Muscle of back (tissue), 13 donors: ENCODE measurements at places on chromosomes 6 and 20.

DNA sequence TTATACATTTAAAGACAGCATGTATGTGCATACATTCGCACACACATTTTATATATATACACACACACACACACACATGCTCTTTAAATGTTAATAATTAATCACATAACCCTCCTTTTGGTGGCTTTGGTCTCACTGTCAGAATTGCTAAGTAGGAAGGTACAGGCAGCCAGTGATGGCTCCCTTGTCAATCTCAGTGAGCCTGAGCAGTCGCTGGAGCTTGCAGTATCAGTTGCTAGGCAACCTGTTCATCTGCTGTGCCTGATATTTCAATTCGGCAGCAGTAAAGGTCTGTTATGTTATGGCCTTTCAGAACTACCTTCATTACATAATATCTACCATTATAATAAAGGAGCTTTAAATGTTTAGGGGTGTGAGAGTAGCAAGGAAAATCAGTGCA lies 374.3 kb downstream of the LMBRD1 start:
- no peak for DNase-seq

GRCh38 chr6:27132532-27133280 lies 114.8 kb upstream of the PRSS16 start:
- peak; percentile 99 for DNase-seq

GRCh38 chr6:22682979-22683378 lies 113.6 kb downstream of the HDGFL1 start:
- DNase-seq = no peak

DNA sequence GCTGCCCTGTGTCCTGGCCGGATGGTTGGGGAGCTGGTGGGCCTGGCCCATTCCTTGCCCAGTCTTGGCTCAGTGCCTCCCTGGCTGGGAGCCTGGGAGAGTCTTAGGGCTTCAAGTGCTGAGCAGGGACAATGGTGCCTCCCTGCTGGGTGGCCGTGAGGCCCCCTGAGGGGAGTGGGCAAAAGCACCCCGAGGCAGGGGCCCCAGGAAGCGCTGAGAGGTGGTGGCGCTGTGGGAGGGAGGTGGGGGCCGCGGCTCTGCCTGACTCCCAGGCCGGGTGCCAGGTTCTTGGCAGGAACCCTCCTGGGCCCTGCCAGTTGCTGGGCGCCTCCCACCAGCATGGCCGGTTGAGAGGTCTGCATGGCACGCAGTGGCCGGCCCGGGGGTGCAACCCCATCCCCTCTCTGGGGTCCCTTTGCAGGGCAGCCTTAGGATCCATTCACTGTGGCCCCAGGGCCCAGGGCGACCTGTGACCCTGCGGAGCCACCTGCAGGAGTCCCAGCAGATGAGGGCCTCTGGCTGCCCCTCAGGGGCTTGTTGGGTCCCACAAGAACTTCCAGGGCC lies 9.2 kb upstream of the RPS21 start:
- no peak for DNase-seq

- DNase-seq = no peak
Measured at GRCh38 chr6:129006724-129007514, 124.0 kb downstream of the LAMA2 start.

DNA sequence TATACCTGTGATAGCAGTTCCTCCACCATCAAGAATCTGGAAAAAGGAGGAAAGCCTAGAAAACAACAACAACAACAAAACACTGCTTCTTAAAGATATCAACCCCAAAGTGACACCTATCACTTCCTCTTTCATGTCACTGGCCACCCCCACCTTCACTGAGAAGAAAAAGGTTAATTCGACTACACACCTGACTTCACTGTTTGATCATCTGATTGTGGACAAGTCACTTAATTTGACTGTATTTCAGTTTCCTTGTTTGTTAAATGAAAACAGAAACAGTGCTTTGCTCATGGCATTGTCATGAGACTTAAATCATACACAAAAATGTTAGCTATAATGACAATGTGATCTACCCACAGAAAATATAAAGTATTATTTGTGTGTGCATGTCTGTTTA lies 280.6 kb upstream of the SULF2 start:
- no peak for DNase-seq

DNA sequence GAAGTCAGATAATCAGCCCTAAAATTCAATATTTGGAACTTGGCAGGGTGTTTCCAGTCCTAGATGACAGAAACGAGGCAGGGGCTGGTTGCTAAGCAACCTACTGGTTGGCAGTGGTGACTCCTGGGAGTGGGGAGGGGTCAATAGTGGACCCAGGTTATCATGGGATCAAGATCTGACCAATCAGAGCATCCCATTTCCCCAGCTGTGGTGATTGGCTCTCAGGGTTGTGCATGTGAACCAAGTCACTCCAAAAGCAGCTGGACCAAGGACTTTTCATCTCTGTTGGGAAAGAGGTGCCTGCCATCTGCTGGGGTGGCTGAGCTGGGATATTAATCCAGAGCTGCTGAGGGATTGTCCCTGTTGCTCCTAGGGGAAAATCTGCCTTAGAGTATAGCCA lies 253.4 kb downstream of the PREX1 start:
- DNase-seq = no peak

DNA sequence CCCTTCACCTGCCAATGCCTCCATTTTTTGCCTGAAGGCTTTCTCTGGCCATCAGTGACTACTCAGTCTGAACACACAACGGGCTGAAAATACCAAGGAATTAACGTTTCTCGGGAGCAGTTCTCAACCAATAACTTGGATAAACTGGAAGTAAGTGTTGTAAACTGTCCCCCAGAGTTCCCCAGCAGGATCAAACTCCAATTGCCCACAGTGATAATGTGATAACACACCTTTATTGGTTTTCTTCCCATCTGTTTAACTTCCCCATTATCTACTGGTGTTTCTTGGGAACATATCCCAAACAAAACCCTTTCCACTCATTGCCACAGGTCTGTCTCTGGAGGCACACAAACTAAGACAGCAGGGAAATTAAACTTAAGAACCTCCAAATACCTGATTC lies 21.8 kb upstream of the FAM135A start:
- no peak for DNase-seq

DNA sequence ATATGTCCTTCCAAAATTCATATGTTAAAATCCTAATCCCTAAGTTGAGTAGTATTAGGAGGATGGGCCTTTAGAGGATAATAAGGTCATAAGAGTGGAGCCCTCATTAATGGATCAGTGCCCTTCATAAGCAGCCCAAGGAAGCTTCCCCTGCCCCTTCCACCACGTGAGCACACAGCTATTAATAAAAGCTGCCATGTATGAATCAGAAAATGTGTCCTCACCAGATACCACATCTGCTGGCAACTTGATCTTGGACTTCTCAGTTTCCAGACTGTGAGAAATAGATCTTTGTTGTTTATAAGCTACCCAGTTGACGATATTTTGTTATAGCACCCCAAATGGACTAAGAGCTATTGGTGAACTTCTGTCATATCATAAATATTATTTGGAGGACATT lies 207.7 kb upstream of the HDDC2 start:
- DNase-seq = no peak

GRCh38 chr20:36270744-36271638 lies 34.7 kb downstream of the AAR2 start:
- no peak for DNase-seq

- no peak for DNase-seq
Measured at GRCh38 chr6:42315991-42316970, 98.6 kb upstream of the MRPS10 start.

DNA sequence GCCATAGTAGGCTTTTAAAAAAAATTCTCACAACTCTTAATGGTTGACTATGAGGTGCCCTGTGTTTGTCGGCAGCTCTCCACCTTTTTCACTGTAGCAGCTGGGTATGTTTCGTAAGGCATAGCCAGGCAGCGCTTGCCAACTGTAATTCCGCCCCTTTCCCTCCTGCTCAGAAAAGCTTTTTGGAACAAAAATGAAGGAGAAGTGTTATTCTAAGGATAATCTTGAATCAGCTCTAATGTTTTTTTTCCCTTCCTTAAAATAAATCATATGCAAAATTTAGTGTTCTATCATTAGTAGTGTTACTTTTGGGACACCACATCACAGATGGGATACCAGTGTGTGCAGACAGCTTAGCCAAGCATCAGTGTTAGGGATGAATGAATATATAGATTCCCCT lies 21.2 kb downstream of the RIOK1 start:
- DNase-seq = no peak

DNA sequence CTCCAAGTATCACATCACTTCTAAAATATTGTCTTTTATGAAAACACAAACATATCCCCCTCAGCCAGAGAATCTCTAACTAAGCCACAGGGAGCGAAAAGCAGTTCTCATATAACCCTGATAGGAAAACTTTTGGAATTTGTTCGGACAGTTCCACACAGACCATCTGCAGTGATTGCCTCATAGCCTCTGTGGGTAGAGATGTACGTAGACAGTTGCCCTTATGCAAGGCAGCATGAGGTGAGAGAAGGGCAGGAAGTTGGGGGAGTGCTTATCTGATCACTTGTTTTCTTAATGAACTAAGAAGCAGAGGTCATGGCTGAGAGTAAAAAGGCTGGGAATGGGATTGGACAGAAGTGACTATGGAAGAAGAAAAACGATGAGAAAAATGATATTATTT lies 39.6 kb downstream of the SLC23A2 start:
- no peak for DNase-seq

- no peak for DNase-seq
Measured at GRCh38 chr20:34637245-34638038, 39.5 kb downstream of the PIGU start.

DNA sequence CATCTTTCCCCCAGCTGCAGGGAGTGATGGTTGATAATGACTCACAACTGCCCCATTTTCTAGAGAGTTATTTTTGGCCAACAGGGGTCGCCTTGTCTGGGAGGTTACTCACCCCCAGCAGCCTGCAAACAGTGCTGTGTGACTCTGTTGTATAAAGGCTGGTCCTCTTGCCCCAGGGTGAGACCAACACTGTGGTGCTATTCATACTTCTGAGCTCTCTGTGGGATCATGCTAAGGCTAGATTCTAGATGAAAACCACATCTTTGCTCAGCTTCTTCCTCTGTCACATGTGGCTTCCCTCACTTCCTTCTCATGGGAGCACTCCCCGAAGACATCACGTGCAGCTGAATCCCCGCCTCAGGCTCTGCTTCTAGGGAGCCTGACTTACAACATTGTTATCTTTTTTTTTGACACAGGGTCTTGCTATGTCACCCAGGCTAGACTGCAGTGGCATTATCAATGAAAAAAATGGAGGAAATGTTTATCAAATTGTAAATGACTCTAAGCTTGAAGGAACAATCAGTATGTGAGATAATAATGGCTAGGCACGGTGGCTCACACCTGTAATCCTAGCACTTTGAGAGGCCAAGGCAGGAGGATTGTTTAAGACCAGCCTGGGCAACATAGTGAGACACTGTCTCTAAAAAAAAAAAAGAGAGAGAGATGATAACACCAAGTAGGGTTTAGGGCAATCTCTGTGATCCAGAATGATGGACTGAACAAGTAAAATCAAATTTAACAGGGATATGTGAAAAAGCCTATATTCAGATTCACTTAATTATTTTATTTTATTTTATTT lies 55.7 kb upstream of the SLC23A2 start:
- DNase-seq = no peak

GRCh38 chr6:81734081-81734480 lies 18.4 kb downstream of the TENT5A start:
- no peak for DNase-seq
